Liver (tissue), 10 donors: ENCODE measurements at places on chromosomes 2 and 18. TPM values are rescaled to one million over a fixed set of nuclear protein-coding genes. Genes with fewer than 3 reads are reported as not detected.

GRCh38 chr2:176152350-176153181 lies 1.2 kb downstream of the HOXD4 start:
- H3K36me3 ChIP-seq, result no peaks in the 10 kb centered on the region
- H3K4me1 ChIP-seq, result peaks cover 6% of the 10 kb centered on the region
- peaks cover 12% of the 10 kb centered on the region for H3K27me3 ChIP-seq
- H3K27ac ChIP-seq, result no peak overlapping the region
- H3K4me3 ChIP-seq, result no peak overlapping the region

DNA sequence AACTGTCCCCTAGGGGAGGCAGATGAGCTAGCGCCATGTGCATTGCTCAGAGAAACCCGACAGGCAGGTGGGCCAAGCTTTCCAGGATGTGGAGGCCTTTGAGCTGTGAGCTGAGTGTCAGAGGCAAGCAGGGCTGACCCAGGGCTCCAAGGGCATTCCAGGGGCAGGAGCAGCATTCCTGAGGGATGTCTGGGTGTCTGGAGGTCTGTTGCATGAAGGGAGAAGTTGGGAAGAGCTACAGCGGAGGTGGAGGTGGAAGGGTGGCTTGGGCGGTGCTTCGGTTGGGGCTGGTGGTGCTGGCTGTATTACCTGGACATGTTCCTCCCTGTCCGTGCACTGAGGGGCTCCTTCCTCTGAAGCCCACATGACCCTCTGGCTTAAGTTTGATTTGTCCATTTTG lies 102.8 kb downstream of the RNF144A start:
- DNase-seq, result no peak
- no peaks in the 10 kb centered on the region for H3K4me1 ChIP-seq
- H3K27me3 ChIP-seq, result no peaks in the 10 kb centered on the region

DNA sequence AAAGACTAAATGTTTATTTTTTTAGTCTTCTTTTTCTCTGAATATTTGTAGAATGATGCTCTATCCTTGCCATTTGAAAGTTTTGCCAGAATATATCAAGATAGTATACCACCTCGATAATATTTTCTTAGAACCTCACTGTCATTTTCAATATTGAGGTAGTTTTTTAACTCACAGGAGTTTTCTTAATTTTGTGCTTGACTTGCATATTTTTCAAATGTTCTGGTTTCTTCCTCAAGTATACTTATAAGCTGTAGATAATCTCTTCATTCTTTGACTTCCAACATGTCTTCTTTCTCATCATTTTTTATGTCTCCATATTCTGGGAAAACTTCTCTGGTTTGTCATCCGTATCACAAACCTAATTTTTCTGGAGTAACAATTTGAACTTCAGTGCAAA lies 559.6 kb downstream of the ARHGAP15 start:
- no peaks in the 10 kb centered on the region for H3K4me1 ChIP-seq
- H3K4me3 ChIP-seq, result no peak overlapping the region
- H3K36me3 ChIP-seq, result no peaks in the 10 kb centered on the region

- no peak overlapping the region for H3K27ac ChIP-seq
- no peaks in the 10 kb centered on the region for H3K36me3 ChIP-seq
- H3K4me3 ChIP-seq, result no peak overlapping the region
- no peak for DNase-seq
Observed at GRCh38 chr18:55149994-55150393, 190.7 kb upstream of the CCDC68 start.

Gene VWA3B
- not detected for total RNA-seq

- H3K4me1 ChIP-seq, result no peaks in the 10 kb centered on the region
Observed at GRCh38 chr2:230984393-230985220, 11.3 kb upstream of the SPATA3 start.

DNA sequence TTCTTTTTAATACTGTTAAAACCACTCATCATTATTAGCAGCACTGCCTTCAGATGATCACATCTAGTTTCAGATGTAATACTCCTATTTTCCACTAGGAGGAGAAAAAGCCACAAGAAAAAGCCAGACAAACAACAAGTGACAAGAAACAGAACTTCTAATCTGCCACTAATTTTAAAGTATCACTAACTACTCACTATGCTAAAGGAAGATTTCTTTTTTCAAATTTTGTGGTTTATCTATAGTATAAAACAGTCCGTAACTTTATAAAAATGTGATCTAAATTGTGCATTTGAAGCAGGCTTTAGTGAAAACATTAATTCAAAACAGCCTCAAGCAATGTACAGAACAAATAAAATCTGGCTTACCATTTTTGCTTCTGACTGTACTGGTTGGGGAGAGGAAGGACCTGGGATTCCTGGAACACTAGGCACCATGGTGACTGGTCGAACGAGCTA lies 56.8 kb downstream of the ATF2 start:
- H3K27ac ChIP-seq, result no peak overlapping the region
- no peaks in the 10 kb centered on the region for H3K27me3 ChIP-seq
- no peaks in the 10 kb centered on the region for H3K4me1 ChIP-seq
- peaks cover 26% of the 10 kb centered on the region for H3K36me3 ChIP-seq
- DNase-seq, result no peak
- no peak overlapping the region for H3K4me3 ChIP-seq

Gene CACNB4
- 0.50 TPM for total RNA-seq

- no peaks in the 10 kb centered on the region for H3K27me3 ChIP-seq
- H3K4me3 ChIP-seq, result no peak overlapping the region
- no peaks in the 10 kb centered on the region for H3K4me1 ChIP-seq
- no peak overlapping the region for H3K27ac ChIP-seq
- no peaks in the 10 kb centered on the region for H3K36me3 ChIP-seq
Observed at GRCh38 chr18:63578357-63578958, 8.7 kb upstream of the SERPINB13 start.

DNA sequence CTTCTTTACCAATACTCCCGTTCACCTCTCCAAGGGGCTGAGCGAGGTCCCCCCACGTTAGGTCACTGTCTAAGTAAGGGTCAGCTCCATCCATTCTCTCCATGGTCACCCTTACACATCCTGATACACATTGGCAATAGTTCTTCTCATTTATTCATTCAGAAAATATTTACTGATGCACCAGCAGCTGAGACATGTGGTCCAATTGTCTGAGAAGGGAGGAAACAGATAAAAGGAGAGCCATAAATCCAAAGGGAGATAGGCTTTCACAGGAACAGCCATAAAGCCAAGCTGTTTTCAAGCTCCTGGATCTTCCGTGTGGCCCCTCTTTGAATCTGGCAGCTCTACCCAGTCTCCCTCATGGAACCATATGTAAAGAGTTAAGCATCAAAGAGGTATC lies 121.2 kb downstream of the TXNL1 start:
- DNase-seq, result no peak
- no peaks in the 10 kb centered on the region for H3K36me3 ChIP-seq
- H3K4me3 ChIP-seq, result no peak overlapping the region

DNA sequence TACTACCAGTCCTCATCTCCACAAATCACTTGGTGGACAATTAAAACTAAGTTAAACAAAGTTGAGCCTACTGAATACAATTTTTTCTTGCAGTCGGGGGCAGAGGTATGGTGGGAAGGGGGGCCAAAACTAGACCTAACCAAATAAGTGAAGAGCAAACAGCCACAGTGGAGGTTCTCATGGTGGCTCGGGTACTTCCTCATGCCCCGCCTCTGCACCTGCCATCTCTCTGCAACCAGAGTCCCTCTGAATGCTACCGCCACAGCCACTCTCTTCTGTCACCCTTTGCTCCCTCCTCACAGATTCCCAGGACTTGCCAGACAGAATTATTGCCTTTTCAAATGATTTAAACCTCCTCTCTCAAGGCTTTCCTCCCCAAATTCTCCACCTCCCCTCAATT lies 204.2 kb downstream of the TMEM247 start:
- no peak for DNase-seq
- no peaks in the 10 kb centered on the region for H3K36me3 ChIP-seq
- no peak overlapping the region for H3K4me3 ChIP-seq
- H3K4me1 ChIP-seq, result no peaks in the 10 kb centered on the region
- no peaks in the 10 kb centered on the region for H3K27me3 ChIP-seq
- no peak overlapping the region for H3K27ac ChIP-seq

Gene SOCS6
- total RNA-seq, result 30.1 TPM

GRCh38 chr2:238486123-238486848 lies 59.6 kb downstream of the ASB1 start:
- H3K36me3 ChIP-seq, result no peaks in the 10 kb centered on the region
- no peaks in the 10 kb centered on the region for H3K4me1 ChIP-seq
- H3K4me3 ChIP-seq, result no peak overlapping the region

GRCh38 chr2:97695744-97696143 lies 17.6 kb upstream of the ZAP70 start:
- no peaks in the 10 kb centered on the region for H3K4me1 ChIP-seq
- H3K27me3 ChIP-seq, result no peaks in the 10 kb centered on the region
- no peak overlapping the region for H3K27ac ChIP-seq
- H3K4me3 ChIP-seq, result no peak overlapping the region
- no peak for DNase-seq

DNA sequence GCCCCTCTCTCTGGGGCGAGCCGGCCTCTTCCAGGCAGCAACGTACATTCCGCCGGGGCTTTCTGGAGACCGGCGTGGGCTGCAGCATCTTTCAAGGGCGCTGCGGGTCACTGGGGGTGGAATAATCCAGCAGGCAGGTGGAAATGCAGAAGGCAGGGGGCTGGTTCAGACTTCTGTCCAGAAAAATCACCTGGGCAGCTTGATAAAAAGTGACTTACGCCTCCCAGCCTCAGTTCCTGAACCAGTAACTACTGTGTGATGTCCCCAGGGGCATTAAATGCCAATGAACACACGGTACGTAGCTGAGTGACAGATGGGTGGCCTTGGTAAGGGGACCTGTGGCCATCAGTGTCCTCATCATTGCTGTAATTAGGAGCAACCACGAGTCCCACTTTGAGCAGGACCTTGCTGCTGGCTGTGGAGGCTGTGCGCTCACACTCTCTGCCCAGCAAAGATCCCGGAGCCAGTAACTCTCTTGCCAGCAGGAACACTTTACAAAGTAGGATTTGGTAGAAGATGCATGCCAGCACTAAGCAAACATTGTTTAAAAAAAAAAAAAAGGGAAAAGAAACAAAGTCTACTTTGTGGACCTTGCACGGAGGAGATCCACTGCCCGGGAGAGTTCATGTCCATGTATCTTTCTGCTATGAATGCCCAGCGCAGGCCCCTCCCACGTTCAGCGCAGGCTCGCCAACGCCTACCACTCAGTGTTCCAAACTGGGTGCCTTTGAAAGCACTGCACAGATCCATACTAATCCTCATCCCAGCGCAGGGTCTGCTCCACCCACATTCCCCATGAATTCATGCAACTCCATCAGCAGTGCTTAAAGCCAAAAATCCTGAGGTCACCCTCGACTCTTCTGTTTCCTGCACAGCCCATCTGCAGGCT lies 177.3 kb downstream of the HDAC4 start:
- H3K36me3 ChIP-seq, result no peaks in the 10 kb centered on the region
- H3K27ac ChIP-seq, result peak overlapping the region; percentile 61
- H3K27me3 ChIP-seq, result no peaks in the 10 kb centered on the region
- H3K4me1 ChIP-seq, result peaks cover 30% of the 10 kb centered on the region

Gene ARHGAP28
- total RNA-seq, result 2.1 TPM

Gene IL1R2
- total RNA-seq, result 28.2 TPM

- H3K36me3 ChIP-seq, result no peaks in the 10 kb centered on the region
- peak overlapping the region; percentile 36 for H3K27ac ChIP-seq
Observed at GRCh38 chr2:157439824-157440186, 4.1 kb downstream of the CYTIP start.

- no peak for DNase-seq
- no peaks in the 10 kb centered on the region for H3K27me3 ChIP-seq
- peaks cover 2% of the 10 kb centered on the region for H3K36me3 ChIP-seq
- H3K4me1 ChIP-seq, result no peaks in the 10 kb centered on the region
- no peak overlapping the region for H3K4me3 ChIP-seq
Observed at GRCh38 chr2:3205845-3206244, 171.8 kb downstream of the EIPR1 start.

Gene ARHGEF33
- total RNA-seq, result 0.33 TPM

Gene REEP1
- total RNA-seq, result 1.7 TPM

- peaks cover 11% of the 10 kb centered on the region for H3K27me3 ChIP-seq
- H3K4me1 ChIP-seq, result peaks cover 10% of the 10 kb centered on the region
- H3K36me3 ChIP-seq, result no peaks in the 10 kb centered on the region
Observed at GRCh38 chr2:222424276-222424728, at the start of gene SGPP2. Gene SGPP2, plus strand, starts transcription at chr2:222424543. Its CDS starts 60 bp downstream, at chr2:222424603.

- H3K36me3 ChIP-seq, result no peaks in the 10 kb centered on the region
- DNase-seq, result peak; percentile 82
- H3K27ac ChIP-seq, result peak within 1 kb of the TSS; percentile 89
- H3K4me3 ChIP-seq, result peak within 1 kb of the TSS; percentile 92
Observed at GRCh38 chr2:234951664-234952269, at the start of gene SH3BP4. Gene SH3BP4, plus strand, starts transcription at chr2:234952017. Its CDS starts 82,986 bp downstream, at chr2:235035003.

DNA sequence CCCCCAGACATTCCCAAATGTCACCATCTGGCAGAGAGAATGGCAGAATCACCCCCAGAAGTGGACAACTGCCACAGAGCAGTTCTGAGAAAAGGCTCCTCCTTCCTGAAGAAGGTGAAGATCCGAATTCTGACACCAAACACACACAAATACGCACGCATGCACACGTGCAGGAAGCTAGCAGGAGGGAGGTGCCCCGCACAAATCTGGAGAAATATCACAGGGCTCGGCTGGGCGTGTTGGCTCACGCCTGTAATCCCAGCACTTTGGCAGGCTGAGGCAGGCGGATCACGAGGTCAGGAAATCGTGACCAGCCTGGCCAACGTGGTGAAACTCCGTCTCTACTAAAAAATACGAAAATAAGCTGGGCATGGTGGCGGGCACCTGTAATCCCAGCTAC lies 38.5 kb upstream of the ATG16L1 start:
- H3K27me3 ChIP-seq, result no peaks in the 10 kb centered on the region
- DNase-seq, result no peak

DNA sequence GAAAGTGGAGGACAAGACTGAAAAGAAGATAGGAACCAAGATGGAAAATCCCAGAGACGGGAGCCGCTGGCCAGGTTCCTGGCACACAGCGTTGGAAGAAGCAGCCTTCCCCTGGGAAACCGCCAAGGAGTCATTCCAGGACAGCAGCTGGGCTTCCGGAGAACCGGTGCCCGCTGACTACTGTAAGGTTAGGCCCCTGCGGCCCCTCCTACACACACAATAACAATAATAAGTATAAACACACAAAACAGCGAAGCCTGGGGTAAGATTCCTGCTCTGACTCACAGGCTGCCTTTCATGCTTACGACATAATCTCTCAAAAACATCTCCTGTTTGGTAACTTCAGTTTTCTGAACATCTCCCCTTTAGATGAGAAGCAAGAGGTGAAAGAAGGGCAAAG lies 28.1 kb upstream of the MYCN start:
- DNase-seq, result no peak
- no peaks in the 10 kb centered on the region for H3K4me1 ChIP-seq
- no peaks in the 10 kb centered on the region for H3K27me3 ChIP-seq
- no peaks in the 10 kb centered on the region for H3K36me3 ChIP-seq
- H3K27ac ChIP-seq, result no peak overlapping the region
- no peak overlapping the region for H3K4me3 ChIP-seq

GRCh38 chr2:198073253-198073652 lies 268.9 kb downstream of the PLCL1 start:
- no peaks in the 10 kb centered on the region for H3K27me3 ChIP-seq
- H3K27ac ChIP-seq, result no peak overlapping the region
- no peaks in the 10 kb centered on the region for H3K36me3 ChIP-seq

- peaks cover 7% of the 10 kb centered on the region for H3K36me3 ChIP-seq
- no peak overlapping the region for H3K4me3 ChIP-seq
- H3K27me3 ChIP-seq, result no peaks in the 10 kb centered on the region
- no peak for DNase-seq
Observed at GRCh38 chr2:215973954-215974699, 39.2 kb downstream of the MREG start.
